ENCODE measurements at places on chromosomes 2 and 18.

DNA sequence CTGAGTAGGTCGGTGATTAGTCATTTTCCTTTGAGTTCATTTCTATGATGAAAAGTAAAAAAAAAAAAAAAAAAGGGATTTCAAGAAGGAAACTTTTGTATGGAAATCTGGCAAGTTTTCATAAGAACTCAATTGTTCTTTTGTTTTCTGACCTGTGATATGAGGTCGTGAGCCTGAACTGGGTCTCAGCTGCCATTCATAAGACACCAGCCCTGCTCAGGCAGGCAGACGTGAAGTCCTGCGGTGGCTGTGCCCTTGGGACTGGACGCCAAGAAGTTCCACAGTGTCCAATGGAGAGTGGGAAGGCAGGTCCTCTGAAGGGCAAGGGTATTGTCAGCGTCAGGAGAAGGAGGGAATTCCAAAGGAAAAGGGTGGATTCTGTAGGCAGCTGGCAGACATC lies 183.9 kb downstream of the NCK2 start:
- no peak for DNase-seq

GRCh38 chr18:73283032-73283431 lies 415.2 kb upstream of the NETO1 start:
- no peak for DNase-seq

- no peak for DNase-seq
These were observed 187.7 kb downstream of the MYO3B start for GRCh38 chr2:170365686-170366085.

DNA sequence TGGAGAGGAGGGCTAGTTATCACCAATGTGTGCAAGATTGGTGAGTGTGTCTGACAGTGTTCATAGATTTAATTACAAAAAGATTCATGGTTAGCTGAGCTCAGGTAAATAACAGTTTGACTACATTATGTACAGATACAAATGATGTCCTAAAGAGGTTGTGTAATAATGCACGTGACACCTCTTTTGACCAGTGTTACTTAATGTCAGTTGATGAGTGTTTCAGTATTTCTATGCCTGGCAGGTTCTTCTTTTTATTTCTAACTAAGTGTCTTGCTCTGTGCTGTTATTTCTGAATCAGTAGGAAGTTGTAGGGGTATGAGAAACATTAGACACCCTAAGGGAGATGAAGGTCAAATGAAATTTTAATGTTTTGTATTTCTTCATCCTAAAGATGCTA lies 7.9 kb upstream of the INHBB start:
- DNase-seq = no peak

GRCh38 chr2:85706063-85706462 lies 11.9 kb downstream of the GNLY start:
- no peak for DNase-seq

DNA sequence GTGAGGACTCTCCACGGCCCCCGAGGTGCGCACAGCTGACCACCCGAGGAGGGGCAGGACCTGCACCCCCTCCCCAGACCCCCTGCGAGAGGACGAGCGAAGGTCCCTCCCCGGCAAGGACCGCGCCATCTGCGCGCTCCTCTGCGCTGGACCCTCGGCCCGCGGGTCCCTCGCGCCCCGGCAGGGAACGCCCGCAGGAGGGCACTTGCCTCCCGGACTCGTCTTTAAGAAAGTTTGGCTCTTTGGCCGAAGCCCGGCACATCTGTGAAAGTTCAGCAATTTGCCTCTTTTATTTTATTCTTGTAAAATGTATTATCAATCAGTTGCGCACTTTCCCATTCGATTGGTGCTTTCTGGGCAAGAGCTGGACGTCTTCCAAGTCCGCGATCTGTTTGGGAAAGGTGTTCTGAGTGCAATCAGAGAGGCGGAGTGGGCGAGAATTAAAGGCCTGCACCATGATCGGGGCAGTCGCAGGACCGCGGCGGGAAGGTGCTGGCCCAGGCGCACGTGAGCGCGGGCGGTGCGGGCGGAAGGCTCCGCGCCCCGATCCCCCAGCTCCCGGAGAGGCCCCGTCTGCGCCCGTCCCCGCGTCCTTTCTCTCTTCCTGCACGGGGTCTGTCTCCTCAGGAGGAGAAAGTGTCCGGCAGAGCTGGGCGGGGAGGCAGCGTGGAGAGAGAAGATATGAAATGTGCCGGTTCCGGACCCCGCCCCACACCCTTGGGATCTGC lies 1.6 kb upstream of the ALKAL2 start:
- DNase-seq = peak; percentile 61

DNA sequence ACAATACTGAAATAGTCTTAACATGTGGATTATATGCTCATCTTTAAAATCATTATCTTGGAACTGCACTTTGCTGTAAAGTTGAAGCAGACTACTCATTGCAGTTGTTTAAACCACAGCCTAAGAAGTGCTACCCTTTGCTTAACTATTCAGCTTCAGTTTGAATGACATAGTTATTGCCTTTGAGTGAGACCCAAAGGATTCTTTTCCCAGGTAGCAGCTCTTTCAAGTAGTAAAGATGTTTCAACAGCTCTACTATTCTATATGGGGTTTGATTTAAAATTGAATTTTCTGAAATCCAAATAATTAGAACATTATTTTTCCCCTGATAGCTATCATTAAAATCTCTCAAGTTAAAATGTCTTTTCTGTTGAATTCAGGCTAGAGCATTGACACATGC lies 1.1 kb downstream of the SCG2 start:
- DNase-seq = no peak

DNA sequence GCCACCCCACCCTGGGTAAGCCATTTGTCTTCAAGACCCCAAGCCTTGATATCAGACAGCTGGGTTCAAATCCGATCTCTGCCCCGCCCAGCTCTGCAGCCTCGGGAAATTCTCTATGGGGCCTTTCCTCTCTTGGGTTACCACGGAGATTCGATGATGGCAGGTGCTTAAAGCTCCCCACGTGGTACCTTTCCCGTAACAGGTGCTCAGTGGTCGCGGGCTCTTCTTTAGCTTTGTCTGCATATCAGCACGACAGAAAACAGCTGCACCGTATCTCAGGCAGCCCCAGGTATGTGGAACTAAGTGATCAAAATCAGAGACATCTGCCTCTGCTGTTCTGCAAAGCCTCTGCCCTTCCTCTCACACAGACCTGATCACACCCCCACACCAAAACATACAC lies 37.4 kb downstream of the TTC32 start:
- no peak for DNase-seq

GRCh38 chr2:12978066-12978835 lies 261.5 kb downstream of the TRIB2 start:
- no peak for DNase-seq

- no peak for DNase-seq
These were observed 51.4 kb downstream of the LPIN1 start for GRCh38 chr2:11797846-11798245.

DNA sequence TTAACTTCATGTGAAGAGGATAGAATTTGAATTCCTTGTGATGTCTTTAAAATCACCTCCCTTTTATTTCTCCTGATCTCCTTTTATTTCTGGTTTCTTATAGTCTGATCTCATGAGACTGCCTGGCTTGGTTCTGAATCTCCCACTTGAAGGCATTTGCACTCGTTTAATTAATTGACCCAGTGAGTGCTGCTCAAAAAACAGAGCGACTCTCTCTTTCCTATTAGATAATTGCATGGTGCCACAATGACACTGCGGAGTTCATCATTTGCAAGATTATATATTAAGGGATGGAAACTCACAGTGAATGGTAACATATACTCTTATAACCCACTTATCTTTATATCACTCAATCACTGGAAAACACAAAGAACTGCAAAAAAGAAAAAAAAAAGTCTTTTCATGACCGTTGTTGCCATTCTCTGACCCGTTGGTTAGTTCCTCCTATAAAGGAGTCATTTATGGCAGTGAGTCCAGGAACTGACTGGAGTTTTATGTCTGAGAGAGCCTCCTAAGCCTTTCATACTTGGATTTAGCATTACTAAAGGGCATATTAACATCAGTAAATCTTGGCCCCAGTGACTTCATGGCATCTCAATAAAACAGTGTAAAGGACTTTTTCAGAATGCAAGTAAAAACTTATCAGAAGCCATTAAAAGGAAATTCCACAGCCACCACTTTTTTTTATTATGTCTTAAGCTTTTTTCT lies 103.3 kb upstream of the EPHA4 start:
- DNase-seq = no peak

DNA sequence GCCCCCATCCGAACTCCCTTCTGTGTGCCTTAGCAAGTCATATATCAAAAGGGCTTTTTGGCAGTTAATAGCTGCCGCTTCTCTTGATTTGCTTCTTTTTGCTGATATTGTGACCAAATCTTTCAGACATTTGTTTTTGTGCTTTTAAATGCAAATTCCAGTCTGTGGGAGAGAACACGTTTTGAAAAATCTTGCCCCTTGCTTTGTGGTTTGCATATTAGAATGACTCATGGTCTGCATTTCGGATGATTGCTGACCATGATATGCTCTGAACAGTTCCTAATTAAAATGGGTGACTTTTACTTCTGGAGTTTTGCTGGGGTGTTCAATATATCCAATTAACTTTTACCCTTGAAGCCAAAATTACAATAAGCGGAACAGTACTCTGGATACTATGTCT lies 58.2 kb upstream of the ST6GAL2 start:
- no peak for DNase-seq

DNA sequence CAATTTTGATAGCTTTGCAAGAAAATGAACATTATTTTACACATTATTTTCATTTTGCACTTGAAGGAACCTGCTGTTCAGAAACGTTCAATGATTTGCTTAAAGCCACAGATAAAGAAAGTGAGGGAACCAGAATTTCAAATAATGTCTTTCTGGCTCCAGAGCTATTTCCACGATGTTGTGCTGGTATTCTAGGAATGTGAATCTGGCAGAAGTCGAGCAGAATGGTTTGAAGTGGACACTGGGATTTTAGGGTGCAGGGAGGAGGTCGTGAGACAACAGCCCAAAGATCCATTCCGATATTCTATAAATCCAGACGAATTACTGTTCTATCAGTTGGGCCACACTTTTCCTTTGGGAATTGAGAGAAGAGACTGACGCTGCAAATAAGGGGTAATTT lies 2.2 kb downstream of the CCDC102B start:
- no peak for DNase-seq

GRCh38 chr2:85236084-85236483 lies 91.7 kb downstream of the TGOLN2 start:
- DNase-seq = no peak

DNA sequence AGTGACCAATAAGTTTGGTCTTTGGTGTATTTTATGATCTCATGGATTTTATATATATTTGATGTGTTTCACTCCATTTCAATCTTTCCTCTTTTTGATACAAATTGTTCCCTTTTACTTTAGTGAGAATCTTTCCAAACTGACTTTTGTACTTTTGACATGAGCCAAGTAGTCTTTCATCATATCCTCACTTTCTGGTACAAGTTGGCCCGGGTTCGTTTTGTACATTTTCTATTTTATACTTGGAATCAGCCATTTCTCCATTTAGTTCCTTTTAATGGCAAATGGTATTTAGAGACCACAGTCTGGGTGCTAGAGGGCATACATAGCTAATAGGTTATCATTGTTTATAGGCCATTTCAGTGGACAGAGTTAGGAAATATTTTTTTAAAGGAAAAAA lies 147.9 kb upstream of the MYO3B start:
- no peak for DNase-seq

- no peak for DNase-seq
These were observed 235.4 kb upstream of the FN1 start for GRCh38 chr2:215671244-215671643.

DNA sequence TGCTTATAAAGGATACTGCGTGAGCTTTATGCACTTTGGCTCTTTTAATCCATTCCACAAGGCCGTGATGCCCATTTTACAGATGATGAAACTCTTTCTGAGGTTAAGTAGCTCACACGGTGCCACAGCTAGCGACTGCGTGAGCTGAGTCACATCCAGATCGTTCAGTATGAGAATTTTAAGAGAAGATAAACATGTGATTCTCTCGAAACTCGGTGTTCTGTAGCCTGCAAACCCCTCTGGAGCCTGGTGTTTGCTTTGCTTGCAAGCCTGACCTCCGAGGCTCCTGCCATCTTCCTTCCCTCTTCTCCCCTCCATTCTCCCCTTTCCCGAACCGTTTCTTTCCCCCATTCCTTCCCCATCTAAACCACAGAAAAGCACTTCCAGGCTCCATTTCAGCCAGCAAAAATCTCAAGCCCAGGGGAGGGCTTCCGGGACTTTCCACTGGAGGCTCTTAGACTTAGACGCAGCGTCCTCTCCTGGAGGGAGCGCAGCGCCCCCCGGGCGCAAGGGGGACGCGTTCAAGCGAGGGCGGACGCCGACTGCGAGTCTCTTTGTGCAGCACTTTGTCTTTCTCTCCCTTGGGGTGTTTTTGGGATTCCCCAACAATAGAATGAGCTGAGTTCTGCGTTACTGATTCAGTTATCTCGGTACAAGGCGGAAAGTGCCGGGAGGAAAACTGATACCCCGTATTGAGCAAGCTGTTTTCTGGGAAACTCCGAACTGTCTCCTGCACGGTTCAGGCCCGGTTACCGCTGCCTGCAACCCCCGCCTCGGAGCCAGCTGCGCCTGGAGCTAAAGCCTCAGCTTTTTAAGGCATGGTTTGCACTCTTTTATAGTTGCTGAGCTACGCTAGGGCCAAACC lies 38.0 kb downstream of the CYP1B1 start:
- peak; percentile 53 for DNase-seq

- no peak for DNase-seq
These were observed 1669.3 kb downstream of the SUCLG1 start for GRCh38 chr2:82789851-82790205.

GRCh38 chr18:54877076-54877475 lies 48.8 kb downstream of the RAB27B start:
- DNase-seq = no peak

- DNase-seq = no peak
These were observed 33.1 kb downstream of the DNMT3A start for GRCh38 chr2:25308599-25308998.

- DNase-seq = no peak
These were observed 6.8 kb upstream of the CIB4 start for GRCh38 chr2:26647981-26648380.

- no peak for DNase-seq
These were observed 102.2 kb downstream of the DLGAP1 start for GRCh38 chr18:4352746-4353551.

DNA sequence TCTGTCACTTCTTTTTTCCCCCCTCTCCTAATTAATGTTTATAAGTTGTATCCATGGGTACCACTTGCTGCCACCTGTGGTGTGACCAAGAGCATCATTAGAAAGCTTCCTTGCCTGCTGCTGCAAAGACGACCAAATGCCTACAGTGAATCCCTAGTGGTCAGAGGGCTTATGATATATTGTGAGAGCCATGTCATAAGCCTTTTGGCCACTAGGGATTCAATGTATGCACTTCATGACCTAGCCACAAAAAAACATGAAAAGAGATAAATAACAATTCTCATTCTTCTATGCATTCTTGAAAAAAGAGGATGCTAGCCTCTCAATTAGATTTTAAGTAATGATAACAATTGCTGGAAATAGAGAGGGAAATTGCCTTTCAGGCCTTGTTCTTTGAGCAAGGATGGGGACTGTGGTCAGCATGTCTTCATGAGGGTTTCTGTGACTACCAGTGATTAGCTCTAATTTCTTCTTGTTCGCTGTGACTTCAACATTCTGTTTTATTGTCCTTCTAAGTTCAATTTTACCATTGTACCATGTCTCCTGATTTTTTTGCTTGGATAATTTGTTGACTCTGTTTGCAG lies 435.3 kb downstream of the TGIF1 start:
- no peak for DNase-seq
